ENCODE measurements at places on chromosomes 12 and 14.
A peak's percentile ranks its signal among the peaks of the same experiment; 100 is the strongest.

DNA sequence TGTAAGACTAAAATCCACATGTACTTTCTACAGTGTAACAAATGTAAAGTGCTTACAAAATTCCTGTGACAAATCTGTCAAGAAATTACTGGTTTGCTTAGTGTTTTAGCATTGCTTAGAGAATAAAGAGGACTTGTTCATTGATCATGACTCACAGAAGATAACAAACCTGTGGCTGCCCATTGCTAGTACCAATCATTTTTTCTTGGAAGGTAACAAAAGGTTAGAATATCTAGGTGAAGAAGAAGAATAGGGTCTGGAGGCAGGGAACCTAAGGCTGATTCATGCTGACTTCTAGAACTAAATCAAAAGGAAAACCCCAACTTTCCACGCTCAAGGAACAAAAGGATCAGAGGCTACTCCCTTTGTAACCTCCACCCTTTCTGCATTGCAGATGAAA, 232.7 kb upstream of the ABCD2 start:
- DNase-seq: no peak

- no peak for DNase-seq
These were observed 9.0 kb upstream of the HSPA2 start for GRCh38 chr14:64531567-64531966.

- DNase-seq: no peak
These were observed 32.8 kb upstream of the DEGS2 start for GRCh38 chr14:100192250-100192671.

DNA sequence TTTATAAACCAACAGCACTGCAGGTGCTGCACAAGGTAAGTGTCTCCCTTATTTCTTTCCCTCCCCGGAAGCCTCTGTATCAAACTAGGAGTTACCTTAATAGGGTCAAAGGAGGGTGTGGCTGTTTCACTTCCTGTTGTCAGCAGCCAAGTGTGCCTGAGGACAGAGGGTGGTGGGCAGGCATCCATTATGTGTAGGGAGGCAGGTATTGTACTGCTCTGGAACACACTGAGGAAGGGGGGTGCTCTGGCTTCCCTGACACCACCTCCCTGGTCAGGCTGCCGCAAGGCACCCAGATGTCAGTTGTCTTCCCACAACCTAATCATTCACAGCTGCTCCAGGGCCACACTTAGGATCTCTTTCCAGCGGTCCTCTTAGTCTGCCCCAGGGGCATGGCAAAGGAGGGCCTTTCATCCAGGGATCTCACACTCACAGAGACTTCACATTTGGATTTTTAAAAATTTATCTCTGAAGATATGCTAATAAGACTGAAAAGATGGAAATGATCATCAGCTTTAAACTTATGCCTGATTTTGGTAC, 132.0 kb upstream of the ARHGAP5 start:
- DNase-seq: peak; percentile 36

DNA sequence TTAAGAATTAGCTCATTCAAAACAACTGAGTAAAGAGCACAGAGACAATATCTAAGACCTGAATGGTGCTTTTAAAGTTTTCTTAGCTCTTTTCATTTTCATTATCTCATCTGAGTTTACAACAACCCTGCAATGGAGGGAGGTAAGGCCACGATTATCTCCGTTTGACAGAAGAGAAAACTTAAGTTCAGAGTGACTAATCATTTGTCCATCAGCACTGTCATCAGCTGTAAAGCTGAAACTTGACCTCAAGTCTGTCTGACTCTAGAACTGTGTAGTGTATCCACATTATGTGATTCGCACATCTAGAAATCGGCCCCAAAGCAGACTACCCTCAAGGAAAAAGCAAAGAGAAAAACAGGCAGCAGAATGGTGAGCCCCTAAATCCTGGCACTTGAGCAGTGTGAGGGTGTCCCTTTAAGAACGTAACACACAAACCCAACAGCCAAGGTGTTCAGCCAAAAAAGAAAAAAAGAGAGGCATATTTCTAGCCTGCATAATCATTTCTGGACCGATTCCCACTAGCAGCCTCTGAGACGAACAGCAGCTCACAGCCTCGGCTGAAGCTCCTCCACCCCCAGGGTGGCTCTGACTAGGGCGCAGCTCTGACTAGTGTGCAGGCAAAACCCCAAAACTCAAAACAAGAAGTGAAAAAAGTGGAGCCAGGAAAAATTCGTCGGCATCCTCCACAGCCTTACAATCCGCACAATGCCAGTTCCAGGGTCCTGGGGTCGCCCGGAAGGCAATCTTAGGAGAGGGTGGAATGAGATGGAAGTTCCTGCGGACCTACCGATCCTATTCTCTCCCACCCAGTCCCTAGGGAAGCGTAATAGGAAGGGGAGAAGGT, 1.6 kb downstream of the STXBP6 start:
- DNase-seq: no peak

- DNase-seq: peak; percentile 27
These were observed 459.4 kb downstream of the ETNK1 start for GRCh38 chr12:23084236-23084995.

DNA sequence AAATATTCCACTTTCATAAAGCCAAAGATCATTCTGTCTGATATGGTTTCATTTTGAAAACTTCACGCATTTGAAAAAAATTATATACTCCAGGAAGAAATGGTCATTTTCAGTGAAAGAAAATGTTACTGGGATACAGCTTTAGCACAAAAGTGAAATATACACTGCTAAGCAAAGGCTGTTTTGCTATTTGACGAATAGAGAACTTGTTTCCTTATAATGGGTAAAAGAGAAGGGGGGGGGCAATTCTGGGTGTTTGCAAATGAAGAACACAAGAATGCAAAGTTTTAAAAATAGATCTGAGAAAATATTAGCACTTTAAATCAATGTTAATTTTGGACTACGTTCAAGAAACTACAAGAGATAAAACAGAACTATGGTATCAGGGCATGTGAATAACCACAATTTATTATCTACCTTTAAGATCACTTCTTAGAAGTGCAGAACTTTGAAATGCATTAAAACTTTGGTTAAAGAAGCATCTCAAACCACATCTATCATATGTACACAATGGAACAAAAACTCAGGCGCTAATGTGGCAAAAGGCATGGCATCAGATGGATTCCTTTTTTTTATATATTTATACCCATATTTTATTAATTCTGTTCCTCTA, 51.1 kb downstream of the EFCAB11 start:
- no peak for DNase-seq

DNA sequence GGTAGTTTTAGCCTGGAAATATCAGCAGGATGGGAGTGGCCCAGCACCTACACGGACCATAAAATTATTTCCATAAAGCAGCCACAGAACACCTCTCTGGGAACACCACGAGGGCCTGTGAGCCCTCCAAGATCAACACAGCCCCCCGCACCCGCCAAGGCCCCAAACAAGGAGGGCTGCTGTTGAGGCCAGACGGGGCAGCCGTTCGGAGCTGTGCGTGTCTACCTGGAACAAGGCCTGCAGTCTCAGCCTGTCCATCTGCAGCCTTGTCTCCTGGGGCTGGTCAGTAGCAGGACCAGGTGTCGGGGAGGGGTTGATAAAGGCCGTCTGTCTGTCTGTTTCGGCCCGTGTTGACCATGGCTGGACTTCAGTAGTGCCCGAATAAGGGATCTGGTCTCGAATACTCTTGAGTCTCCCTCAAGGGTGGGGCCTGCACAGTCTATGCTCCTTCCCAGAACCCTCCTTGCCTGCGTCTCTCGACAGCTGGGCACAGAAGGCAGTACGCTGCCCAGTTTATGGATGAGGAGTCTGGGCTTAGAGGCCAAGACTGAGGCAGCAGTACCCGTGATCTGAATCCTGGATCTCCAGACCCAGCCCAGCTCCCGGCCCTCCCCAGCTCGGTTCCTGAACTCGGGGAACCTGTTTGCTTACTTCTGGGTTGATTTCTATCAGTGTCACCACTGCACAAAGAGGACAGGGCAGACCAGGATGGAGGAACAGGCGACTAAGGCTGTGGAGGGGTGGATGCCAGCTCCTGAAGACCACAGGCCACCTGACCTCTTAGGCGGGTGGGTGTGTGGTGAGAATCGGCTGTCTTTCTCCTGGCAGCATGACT, 23.1 kb upstream of the DLK1 start:
- no peak for DNase-seq
